ENCODE measurements at places on chromosomes 12 and 14. TPM values are rescaled to one million over a fixed set of nuclear protein-coding genes. Genes with fewer than 3 reads are reported as not detected.
A peak's percentile ranks its signal among the peaks of the same experiment; 100 is the strongest.

DNA sequence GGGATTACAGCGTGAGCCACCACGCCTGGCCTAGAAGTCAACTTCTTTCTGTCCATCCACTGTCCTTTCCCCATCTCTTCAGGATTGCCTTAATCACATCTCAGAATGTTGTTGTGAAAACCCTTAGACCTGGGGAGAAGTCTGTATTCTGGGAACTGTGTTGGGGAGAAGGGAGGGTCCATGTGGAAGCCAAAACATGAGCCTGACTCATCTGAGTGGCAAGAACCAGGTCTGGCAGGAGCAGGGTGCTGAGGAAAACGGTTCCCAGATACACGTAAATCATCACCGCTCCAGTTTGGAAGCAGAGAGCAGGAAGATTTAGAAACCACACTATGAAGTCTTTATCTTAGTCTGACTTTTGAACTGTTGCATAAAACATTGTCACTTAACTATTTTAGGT lies 245.6 kb upstream of the RGS6 start:
- no peak for DNase-seq

DNA sequence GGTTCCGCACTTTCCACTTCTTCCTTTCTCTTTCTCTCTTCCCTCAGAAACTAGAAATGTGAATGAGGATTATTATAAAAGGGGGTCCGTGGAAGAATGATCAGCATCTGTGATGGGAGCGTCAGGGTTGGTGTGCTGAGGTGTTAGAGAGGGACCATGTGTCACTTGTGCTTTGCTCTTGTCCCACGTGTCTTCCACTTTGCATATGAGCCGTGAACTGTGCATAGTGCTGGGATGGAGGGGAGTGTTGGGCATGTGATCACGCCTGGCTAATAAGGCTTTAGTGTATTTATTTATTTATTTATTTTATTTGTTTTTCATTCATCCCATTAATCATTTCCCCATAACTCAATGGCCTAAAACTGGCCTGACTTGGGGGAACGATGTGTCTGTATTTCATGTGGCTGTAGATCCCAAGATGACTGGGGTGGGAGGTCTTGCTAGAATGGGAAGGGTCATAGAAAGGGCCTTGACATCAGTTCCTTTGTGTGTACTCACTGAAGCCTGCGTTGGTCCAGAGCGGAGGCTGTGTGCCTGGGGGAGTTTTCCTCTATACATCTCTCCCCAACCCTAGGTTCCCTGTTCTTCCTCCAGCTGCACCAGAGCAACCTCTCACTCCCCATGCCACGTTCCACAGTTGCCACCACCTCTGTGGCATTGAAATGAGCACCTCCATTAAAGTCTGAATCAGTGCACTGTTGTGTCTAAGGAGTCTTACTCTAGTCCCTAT lies 4.6 kb upstream of the ATN1 start:
- DNase-seq = no peak

DNA sequence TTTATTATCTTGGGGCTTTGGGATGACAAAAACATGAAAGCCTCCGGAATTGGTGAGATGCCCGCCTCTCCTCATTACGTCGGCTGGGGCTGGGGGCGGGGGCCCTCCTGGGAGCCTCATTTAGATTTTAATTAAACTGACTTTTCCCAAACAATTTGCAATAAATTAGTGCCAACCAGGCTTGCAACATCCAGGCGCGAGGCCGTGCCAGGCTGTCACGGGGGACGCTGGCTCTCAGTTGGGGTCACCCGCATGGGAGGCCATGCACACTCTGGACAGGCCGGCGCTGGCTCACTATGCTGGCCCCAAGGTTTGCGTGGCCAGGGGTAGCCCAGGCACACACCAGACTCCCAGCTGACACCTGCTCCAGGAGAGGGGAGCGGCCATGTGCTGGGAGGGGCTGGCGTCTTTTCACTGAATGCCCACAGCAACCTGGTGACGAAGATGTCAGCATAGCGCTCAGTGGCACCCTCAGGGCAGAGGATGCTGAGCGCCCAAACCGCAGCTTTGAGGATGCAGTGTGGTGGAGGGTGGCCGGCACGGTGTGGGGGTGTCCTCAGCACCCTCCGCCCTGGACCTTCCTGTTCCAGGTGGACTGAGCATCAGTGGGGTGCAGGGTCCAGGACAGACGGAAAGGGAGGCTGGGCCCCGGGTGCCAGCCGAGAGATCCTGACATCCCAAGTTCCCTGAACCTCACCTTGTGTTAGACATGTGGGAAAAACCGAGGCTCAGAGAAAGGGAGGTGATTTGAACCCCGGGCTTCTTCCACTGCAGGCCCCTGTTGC lies 190.8 kb upstream of the C14orf180 start:
- DNase-seq = peak; percentile 32

GRCh38 chr14:58060898-58061297 lies 91.1 kb downstream of the ARMH4 start:
- DNase-seq = no peak

GRCh38 chr14:71384007-71384845 lies 477.0 kb downstream of the PCNX1 start:
- DNase-seq = no peak

TMEM233 gene
- total RNA-seq = 0.18 TPM

Data from left lobe of liver (tissue), 2 donors.